Kidney epithelial cell (primary cell): ENCODE measurements at places on chromosomes 2 and 18. TPM values are rescaled to one million over a fixed set of nuclear protein-coding genes. Genes with fewer than 3 reads are reported as not detected.

- no peak for DNase-seq
Measured at GRCh38 chr2:134244587-134244986, 9.3 kb upstream of the MGAT5 start.

LYPD1 gene
- total RNA-seq = 53.2 and 59.1 TPM in 2 replicates

GRCh38 chr2:3557639-3558204 is 411 bp downstream of the RNASEH1 start:
- DNase-seq = no peak

DNA sequence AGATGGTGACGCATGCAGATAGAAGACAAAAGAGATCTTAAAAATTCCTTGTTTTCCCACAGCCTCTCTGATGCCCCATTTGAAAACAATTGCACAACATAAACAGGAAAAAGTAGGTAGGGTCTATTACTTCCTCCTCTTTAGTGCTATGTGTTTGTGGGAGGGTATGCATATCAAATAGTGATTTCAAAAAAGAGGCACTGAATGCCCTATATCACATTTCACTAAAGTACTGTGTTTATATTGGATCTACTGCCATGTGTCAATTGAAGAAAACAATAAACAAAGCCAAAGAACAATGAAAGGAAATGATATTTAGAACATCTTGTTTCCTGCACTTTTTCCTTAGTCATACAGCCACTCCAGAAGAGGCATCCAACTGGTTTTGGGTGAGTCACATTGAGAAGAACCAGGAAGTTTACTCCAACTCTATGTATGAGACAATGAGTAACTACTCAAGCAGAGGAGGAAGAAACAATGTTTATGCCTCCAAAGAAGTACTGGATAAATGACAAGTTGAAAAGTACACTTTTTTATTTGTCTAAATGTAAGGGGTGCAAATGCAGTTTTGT is 583.6 kb downstream of the FBXO15 start:
- DNase-seq = peak; percentile 29

- DNase-seq = no peak
Measured at GRCh38 chr2:167310442-167310841, 422.2 kb downstream of the XIRP2 start.

SNRPD1 gene
- 15.7 and 24.9 TPM in 2 replicates for total RNA-seq

DNA sequence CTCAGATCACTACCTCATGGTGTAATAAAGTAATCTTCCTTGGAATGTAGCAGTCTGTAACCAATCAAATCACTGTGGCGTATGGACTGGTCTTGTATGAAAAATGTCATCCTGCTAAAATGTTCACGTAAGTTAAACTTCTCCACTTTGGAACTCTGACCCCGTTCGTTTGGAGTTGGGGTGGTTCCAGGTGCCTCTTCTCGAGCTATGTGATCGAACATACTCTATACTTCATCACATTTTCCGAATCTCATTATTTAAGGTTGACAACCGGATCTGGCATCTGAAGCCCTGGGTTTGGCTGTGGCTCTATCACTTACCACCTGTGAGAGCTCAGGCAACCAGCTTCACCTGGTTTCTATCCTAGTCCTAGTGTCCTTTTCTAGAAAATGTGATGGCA is 148.0 kb upstream of the MYCN start:
- no peak for DNase-seq

TRAPPC12 gene
- total RNA-seq = 47.7 and 67.0 TPM in 2 replicates

DNA sequence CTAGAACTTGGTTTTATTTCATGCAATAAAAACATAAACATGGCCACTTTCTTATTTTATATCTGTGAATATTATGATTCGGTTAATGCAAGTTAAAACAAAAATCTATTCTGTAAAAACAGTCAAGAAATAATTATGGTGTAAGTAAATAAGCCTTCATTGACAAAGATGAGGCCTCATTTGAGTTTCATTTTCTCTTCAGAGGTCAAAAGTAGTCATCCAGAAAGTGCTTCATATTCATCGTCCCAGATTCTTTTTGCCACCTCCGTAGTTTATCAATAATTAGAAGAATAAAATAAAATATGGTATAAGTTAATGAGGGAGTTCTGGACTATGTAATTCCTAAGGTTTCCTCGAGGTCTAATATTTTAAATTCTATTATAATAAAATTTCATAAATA is 19.4 kb upstream of the HNRNPA3 start:
- DNase-seq = no peak

DDX18 gene
- total RNA-seq = 66.9 and 77.3 TPM in 2 replicates

ASXL2 gene
- 16.8 and 18.6 TPM in 2 replicates for total RNA-seq

DNA sequence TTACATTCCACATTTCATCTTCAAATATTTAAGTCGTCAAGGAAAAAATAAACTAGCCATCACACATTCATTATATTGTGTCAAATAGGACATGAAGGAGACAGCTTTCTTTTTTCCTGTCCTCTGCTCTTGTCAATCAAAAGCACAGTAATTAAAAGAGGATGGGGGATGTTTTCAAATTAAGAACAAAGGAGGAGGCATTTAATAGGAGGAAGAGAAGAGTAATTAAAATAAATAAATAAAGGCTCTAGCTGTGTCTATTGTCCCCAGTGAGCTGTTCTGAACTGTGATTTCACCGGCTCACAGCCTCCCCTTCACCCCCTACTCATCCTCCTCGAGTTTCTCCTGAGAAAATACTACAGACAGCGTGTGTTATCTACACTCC is 1377.1 kb upstream of the PIK3C3 start:
- DNase-seq = no peak

DNA sequence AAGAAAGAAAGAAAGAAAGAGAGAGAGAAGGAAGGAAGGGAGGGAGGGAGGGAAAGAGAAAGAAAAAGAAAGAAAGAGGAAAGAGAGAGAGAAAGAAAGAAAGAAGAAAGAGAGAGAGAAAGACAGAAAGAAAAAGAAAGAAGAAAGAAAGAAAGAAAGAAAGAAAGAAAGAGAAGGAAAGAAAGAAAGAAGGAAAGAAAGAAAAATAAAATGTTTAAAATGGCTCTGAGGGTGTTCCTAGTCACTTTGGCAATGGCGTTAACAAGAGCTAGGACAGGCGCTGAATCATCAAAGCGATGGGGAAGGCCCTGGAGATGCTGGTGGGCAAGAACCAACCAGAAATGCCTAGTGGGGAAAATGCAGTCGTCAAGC is 77.8 kb upstream of the GPC1 start:
- DNase-seq = no peak

DNA sequence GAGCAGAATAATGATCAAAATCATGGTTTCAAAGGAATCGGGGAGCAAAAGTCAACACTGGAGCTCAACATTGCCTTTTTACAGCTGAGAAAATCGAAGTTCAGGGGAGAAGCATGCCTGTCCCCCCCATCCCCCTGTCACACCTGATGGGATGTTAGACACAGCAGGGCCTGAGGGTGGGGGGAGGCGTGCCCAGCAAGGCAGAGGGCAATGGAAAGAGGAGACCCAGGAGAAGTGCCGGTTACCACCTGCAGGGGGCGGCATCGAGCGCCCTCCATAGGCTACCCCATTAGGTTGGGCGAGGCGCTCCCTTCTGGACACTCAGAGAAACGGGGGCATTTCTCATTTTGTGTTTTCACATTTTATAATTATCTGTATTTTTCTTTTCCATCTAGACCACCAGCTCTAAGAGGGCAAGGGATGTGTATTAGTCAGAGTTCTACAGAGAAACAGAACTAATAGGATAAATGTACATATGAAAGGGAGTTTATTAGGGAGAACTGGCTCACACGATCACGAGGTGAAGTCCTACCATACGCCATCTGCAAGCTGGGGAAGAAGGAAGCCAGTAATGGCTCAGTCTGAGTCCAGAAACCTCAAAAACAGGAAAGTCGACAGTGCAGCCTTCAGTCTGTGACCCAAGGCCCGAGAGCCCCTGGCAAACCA is 271.3 kb downstream of the LRATD1 start:
- no peak for DNase-seq

DNA sequence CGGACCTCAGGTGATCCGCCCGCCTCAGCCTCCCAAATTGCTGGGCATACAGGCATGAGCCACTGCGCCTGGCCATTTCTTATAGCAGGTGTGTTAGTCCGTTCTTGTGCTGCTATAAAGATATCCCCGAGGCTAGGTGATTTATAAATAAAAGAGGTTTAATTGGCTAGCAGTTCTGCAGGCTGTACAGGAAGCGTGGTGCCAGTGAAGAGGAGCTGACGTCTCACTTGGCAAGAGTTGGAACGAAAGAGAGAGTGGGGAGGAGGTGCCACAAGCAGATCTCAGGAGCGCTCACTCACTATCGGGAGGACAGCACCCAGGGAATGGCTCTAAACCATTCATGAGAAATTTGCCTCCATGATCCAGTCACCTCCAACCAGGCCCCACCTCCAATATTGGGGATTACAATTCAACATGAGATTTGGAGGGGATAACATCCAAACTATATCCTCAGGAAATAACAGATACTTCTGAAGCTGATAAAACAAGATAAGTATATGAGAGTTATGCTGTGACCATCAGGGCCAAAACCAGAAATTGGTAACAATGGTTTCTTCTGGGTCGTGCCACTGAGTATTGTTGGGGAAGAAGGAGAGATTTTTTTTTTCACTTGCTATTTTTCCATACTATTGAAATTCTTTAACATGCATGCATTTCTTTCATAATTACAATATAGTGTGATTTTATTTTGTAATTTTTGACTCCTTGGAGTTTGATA is 7.4 kb upstream of the RMC1 start:
- no peak for DNase-seq

NT5C1B gene
- not detected in 2 replicates for total RNA-seq

ATOH8 gene
- total RNA-seq = 0.41 and 1.0 TPM in 2 replicates

DNA sequence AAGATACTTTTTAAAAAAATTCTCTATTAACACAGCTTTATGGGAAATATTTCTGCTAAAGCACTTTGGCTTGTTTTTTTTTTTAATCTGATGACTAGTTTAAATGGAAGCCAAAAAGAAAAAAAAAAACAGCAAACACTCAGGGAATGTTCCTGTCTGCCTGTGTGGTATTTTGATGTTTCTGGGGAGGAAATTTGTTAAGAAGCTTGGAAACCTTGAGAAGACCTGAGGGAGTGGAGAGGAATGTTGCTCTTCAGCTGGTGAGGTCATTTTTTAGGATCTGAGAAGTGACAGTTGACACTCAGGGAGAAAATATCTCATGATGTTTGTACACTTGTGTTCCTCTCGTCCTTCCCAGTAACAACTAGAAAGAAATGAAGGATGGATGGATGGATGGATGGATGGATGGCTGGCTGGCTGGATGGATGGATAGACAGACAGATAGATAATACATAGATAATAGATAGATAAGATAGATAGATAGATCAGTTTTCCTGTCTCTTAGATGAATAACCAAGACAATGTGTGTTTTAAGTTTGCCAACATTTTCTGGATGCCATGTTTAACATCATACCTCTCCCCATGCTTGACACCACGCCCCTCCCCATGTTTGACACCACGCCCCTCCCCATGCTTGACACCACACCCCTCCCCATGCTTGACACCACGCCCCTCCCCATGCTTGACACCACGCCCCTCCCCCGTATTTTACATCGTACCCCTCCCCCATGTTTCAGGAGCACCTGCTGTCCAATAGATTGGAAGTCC is 84.8 kb downstream of the CTIF start:
- peak; percentile 88 for DNase-seq

BOLL gene
- total RNA-seq = not detected in 2 replicates

GRCh38 chr2:32135409-32135808 is 30.3 kb upstream of the SLC30A6 start:
- peak; percentile 44 for DNase-seq

DNA sequence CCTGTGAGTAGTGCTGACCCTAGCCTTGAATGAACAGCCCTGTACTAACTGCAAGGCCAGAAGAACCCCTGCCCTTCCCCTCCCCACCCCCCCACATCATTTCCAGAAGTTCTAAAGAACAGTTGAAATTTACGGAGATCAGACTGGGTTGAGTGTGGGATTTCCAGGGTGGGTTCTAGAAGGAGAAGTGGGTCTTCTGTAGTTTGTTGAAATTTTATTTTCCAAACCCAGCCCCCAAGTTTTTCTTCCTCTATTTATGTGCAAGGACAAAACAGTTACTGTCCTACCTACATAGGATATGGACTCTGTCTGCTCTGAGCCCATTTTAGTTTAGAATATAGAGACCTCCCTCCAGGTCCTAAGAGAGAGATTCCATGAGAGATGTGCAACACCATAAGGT is 26.3 kb upstream of the CASP10 start:
- no peak for DNase-seq

- DNase-seq = no peak
Measured at GRCh38 chr2:98903767-98904485, 32.1 kb downstream of the CRACDL start.

TMEM198 gene
- 7.1 and 7.6 TPM in 2 replicates for total RNA-seq

- no peak for DNase-seq
Measured at GRCh38 chr2:100470898-100471514, 724 bp downstream of the NMS start.

DNA sequence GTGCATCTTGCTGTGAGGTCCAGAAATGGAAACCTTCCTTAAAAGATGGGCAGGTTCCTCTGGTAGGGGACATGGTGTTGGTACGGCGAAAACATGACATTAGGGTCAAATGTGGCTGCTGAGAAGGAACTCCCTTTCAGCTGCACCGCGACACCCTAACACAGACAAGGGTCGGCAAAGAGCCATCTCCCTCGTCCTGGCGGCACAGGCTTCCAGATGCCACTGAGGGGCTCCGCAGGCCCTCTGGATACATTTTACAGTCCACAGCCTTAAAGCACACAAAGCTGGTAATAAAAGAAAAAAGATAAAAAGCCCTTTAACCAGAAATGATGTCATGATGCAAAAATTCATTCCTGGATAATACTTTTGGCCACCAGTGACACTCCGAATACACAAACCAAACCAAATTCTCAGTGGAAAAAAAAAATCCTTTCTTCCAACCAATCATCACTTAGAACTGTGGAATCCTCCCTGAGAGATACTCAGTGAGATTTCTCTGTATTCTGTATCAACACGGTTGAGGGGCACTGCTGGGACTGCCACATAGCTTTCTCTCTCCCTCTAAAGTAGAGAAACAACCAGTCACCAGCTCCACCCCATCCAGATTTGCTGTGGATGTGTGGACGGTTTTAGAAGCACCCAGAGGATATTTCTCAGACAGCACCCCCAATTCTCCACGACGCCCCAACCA is 174.8 kb downstream of the HDAC4 start:
- DNase-seq = no peak

- DNase-seq = no peak
Measured at GRCh38 chr2:226777611-226778010, 22.0 kb downstream of the IRS1 start.

DNA sequence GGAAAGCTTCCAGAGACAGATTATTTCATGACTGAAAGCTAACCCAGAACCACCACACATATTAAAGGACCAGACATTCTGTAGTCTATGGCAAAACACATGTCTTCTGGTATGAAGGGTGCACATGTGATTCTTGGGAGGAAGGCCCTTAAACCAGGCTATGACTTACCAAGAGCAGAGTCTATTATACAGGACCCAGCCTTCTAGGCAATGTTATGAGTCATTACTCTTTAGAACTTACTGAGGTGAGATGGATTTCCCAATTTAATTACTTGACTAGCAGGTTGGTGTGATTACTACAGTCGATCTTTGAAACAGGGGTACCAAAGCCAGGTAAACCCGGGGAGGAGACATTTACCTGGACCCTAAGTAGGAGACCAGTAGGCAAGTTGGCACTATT is 350.8 kb downstream of the TRIB2 start:
- DNase-seq = no peak

NGEF gene
- 2.5 and 3.6 TPM in 2 replicates for total RNA-seq
